ENCODE measurements at places on chromosomes 16 and 17.

GRCh38 chr16:48300391-48300856 lies 53.1 kb upstream of the ABCC11 start:
- H3K36me3 ChIP-seq = no peaks in the 10 kb centered on the region
- H3K27me3 ChIP-seq = no peaks in the 10 kb centered on the region
- H3K27ac ChIP-seq = no peak overlapping the region
- DNase-seq = no peak
- no peak overlapping the region for H3K4me3 ChIP-seq

DNA sequence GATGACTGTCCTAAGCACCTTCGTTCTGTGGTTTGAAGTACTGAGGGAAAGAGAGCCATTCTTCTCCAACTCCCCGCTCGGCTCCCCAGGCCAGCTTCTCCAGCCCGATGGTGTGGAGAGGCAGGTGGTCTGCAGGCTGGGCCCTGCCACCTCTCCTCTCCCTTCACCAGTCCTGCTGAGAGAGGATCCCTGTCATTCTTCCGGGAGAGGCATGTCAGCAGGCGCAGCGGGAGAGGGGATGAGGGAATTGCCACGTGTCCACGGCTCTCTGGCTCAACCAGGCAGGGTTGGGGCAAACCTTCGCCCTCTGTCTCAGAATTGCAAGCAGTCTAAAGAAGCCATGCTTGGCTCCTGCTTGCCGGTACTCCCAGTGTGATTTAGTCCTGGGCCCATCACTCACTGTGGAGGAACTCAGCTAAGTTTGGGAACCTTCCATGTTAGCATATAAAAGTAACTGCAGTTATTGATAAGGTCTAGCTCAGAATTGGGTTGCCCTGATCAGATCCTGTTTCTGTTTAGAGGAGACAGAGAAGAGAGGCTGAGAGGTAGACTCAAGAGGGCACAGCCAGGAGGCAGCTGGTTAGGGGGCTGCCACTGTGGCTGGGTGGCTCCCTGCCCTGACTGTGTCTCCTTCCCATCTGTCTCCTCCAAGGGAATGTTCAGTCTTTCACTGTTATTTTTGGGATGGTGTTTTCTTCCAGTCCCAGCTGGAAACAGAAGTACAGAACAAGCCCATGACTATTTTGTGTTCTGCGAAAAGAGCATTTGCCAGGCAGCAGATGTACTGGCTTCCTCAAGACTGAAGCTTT lies 17.4 kb downstream of the HS3ST3B1 start:
- no peak for DNase-seq
- H3K27me3 ChIP-seq = no peaks in the 10 kb centered on the region
- no peak overlapping the region for H3K27ac ChIP-seq
- no peaks in the 10 kb centered on the region for H3K36me3 ChIP-seq

DNA sequence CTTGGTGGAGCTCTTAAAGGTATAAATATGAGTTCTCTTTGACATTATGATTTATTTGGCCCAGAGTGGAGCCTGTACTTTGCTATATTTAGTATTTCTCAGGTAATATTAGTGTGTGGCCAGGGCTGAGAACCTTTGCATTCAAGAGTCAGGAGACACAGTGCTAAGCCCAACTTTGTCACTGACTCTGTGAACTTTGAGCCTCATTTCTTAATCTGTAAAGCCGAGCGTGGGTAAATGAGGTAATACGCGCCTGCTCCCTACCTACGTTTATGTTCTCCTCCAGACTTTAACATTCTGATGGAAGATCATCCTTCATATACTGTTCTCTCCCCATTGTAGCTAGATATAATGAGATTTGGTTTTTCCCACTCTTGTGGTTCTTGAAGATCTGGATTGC lies 10.5 kb downstream of the AP2B1 start:
- H3K27ac ChIP-seq = no peak overlapping the region
- H3K4me3 ChIP-seq = no peak overlapping the region
- no peaks in the 10 kb centered on the region for H3K27me3 ChIP-seq
- DNase-seq = no peak

DNA sequence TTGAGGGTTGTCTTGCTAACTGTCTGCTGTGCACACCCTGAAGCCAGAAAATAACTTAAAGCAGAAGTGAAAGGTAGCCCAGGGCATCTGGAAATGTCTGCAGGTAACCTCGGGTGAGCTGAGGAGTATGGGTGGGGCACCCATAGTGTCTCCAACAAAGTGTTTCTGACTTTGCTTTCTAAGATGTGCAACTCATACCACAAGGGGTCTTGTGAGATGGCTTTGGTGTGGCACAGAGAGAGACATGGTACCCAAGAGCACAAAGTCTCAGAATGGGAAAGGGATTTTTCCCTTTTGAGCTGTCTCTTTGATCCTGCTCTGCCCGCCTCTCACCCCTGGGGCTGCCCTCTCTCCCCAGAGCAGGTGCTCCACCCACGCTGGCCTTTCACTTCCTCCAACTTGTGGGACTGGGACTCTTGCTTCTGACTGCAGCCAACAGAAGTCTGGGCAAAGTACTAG lies 6.9 kb downstream of the CHD9 start:
- DNase-seq = no peak
- no peak overlapping the region for H3K27ac ChIP-seq
- H3K4me1 ChIP-seq = peaks cover 42% of the 10 kb centered on the region
- H3K27me3 ChIP-seq = no peaks in the 10 kb centered on the region

GRCh38 chr17:17153071-17153470 lies 53.1 kb downstream of the PLD6 start:
- DNase-seq = no peak
- H3K4me3 ChIP-seq = no peak overlapping the region
- peaks cover 28% of the 10 kb centered on the region for H3K4me1 ChIP-seq
- peak overlapping the region; percentile 39 for H3K27ac ChIP-seq
- no peaks in the 10 kb centered on the region for H3K36me3 ChIP-seq
- no peaks in the 10 kb centered on the region for H3K27me3 ChIP-seq

GRCh38 chr16:57884655-57885133 lies 82.4 kb upstream of the KIFC3 start:
- H3K4me3 ChIP-seq = no peak overlapping the region
- H3K36me3 ChIP-seq = no peaks in the 10 kb centered on the region
- peaks cover 8% of the 10 kb centered on the region for H3K4me1 ChIP-seq
- no peak overlapping the region for H3K27ac ChIP-seq

DNA sequence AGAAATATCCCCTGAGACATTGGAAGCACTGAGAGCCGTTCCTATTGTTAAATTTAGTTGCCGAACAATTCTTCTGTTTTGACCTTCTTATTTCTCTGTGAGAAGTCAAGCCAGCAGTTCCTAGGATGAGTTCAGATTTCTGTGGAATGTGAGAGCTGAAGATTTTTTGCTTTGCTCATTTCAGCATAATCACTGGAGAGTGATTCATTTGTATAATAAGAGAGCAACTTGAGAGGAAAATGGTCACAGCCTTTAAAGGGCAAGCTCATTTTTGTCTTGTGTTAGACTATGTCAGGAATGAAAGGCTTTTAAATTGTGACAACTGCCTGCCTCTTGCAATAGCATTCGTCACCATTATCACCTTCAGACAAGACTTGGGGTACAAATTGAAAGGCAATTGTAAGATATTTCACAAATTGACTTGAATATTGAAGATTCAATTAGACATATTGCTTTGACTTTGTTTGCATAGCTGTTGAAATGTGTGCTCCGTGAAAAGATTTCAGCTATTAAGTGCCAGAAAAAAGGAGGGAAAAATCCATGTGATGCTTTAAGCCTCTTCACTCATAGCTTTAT lies 900.0 kb upstream of the GOT2 start:
- H3K27ac ChIP-seq = no peak overlapping the region
- no peaks in the 10 kb centered on the region for H3K36me3 ChIP-seq
- DNase-seq = no peak

DNA sequence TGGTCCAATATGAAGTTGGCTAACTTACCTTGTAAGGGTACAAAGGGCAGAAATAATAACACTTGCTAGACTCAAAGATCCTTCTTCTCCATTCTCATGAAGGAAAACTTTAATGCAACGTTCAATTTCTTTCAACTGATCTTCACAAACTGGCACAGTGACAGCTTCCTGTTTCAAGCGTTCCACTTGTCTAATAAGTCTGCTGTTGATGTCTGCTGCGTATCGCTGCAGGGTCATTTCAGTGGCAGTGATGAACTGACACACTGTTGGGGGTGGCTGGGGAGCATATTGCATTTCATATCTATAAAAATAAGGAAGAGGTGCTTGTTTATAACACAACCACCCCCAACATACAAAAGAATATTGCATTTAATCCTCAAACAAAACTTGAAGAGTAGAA lies 33.5 kb upstream of the ARL6IP1 start:
- no peak overlapping the region for H3K27ac ChIP-seq
- no peaks in the 10 kb centered on the region for H3K4me1 ChIP-seq
- H3K27me3 ChIP-seq = no peaks in the 10 kb centered on the region
- H3K4me3 ChIP-seq = no peak overlapping the region
- no peak for DNase-seq

GRCh38 chr16:89529097-89529496 lies 20.9 kb downstream of the SPG7 start:
- DNase-seq = no peak
- no peaks in the 10 kb centered on the region for H3K36me3 ChIP-seq
- no peaks in the 10 kb centered on the region for H3K27me3 ChIP-seq
- no peak overlapping the region for H3K27ac ChIP-seq
- H3K4me3 ChIP-seq = no peak overlapping the region
- no peaks in the 10 kb centered on the region for H3K4me1 ChIP-seq

DNA sequence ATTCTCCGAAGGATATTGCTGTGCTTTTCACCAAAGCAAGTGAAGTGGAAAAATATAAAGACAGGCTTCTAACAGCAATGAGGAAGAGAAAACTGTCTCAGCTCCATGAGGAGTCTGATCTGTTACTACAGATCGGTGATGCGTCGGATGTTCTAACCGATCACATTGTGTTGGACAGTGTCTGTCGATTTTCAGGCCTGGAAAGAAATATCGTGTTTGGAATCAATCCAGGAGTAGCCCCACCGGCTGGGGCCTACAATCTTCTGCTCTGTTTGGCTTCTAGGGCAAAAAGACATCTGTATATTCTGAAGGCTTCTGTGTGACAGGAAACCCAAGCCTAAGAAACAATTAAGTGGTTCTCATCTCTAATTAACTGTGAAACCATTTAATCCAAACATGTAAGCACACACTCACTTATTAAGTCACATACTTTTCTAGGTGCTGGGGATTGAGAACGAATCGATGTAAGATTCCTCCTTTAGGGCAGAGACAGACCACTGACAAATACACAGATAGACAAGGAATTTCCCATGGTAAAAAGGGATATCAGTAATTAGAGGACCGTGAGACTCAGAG lies 22.8 kb downstream of the SLFN5 start:
- no peaks in the 10 kb centered on the region for H3K4me1 ChIP-seq
- H3K27ac ChIP-seq = no peak overlapping the region
- H3K27me3 ChIP-seq = no peaks in the 10 kb centered on the region
- no peak overlapping the region for H3K4me3 ChIP-seq

DNA sequence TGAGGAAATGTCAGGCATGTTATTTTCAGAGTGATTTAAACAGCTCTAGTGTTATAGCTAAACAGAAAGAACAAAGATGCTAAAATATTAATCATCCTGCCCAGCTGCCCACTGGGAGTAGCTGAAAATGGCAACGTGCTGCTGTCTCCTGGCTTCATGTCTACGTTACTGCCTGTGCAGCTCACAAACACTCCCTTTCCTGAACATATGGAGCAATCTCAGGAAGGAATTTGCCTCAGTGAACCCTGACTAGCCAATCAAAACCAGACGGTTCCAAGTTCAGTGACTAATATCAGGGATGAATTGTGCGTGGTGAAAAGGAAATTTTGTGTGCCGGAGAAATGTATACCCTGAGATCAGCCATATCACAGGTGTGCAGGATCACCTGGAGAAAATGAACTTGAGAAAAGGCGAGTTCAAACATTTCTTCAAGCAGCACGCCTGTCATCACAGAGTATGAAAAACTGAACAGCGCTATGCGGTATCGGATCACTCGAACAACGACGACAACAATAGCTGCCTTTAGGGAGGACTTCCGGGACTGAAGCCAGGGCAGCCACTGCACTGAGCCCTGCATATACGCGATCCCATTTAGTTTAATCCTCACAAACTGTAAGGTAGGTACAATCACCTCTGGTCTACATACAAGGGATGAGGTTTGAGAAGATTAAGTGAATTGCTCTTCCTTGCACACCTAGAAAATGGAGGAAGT lies 110.3 kb downstream of the STX8 start:
- H3K4me1 ChIP-seq = no peaks in the 10 kb centered on the region
- H3K27ac ChIP-seq = no peak overlapping the region
- H3K36me3 ChIP-seq = no peaks in the 10 kb centered on the region
- no peaks in the 10 kb centered on the region for H3K27me3 ChIP-seq

DNA sequence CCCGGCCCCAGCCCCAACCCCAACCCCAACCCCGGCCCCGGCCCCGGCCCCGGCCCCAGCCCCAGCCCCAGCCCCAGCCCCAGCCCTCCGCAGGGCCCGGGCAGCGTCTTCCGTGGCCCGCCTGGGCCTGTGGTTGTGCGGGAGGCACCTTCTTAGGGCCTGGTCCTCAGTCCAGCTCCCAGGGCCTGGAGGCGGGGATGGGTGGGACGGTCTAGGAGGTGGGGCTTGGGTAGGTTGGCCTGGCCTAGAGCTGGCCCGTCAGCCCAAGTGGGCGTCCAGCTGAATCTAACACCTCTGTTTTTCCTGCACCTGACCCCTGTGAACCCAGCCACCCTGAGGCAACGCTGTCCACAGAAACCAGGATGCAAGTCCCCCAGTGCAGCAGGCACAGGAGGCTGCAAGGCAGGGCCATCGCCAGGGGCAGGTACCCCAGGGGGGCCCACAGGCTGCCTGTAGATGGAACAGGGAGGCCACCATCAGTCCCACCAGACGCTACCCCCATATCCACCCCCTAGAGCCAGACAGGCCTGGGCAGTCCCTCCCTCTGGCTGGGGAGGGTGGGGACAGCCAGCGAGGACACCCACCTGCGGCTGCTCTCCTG lies 8.8 kb downstream of the MSLN start:
- H3K27me3 ChIP-seq = no peaks in the 10 kb centered on the region
- DNase-seq = no peak
- no peak overlapping the region for H3K4me3 ChIP-seq
- H3K36me3 ChIP-seq = no peaks in the 10 kb centered on the region
- no peaks in the 10 kb centered on the region for H3K4me1 ChIP-seq
- H3K27ac ChIP-seq = no peak overlapping the region

DNA sequence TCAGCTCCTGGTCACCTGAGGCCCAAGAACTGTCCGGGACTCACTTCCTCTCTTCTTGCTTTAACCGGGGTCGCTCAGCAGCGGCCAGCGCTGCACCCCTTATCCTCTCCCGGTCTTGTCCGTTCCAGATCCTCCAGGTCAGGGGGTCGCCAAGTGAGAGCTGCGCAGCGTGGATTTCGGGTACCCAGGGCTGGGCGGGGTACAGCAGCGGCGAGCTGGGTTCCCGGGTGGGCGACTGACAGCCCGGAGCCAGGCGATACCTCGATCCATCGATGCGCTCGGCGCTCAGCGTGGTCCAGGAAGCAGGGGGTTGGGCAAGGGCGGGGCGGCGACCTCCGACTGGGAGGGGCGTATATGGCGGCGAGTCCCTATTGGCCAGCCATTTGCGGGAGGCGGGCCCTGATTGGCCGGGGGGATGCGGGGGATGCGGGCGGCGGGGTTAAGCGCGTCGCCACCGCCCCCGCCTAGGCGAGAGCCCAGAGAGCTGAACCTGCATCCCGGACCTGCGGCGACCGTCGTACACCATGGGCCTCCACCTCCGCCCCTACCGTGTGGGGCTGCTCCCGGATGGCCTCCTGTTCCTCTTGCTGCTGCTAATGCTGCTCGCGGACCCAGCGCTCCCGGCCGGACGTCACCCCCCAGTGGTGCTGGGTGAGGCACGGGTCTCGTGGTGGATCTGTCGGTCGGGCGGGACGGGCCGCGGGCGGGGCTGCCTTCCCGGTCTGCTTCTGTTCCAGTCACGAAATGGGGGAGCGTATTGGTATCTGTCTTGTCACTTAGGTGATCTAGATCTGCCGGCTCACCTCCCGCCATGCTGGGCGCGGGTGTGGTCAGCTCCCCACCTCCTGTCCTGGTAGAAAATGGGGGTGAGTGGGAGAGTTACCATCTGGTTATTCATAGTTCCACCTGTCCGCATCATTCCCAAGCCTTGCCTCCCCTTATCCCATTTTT lies at the start of gene PLA2G15:
Gene PLA2G15 (plus strand): TSS at position 471 of the 951 bp plus-strand sequence. CDS start 54 bp downstream, at position 525.
- peak within 1 kb of the TSS; percentile 64 for H3K27ac ChIP-seq
- H3K27me3 ChIP-seq = no peaks in the 10 kb centered on the region
- H3K4me3 ChIP-seq = peak within 1 kb of the TSS; percentile 95
- H3K4me1 ChIP-seq = peaks cover 40% of the 10 kb centered on the region
